Sigmoid colon (tissue), 7 donors: ENCODE measurements at places on chromosomes 5 and 9. TPM values are rescaled to one million over a fixed set of nuclear protein-coding genes. Genes with fewer than 3 reads are reported as not detected.

ST6GALNAC4 gene
- total RNA-seq = 27.0 TPM

ZNF300 gene
- total RNA-seq = 4.4 TPM

REEP2 gene
- 13.8 TPM for total RNA-seq

SH3GL2 gene
- total RNA-seq = 0.68 TPM

FAXDC2 gene
- 67.3 TPM for total RNA-seq

SELENOP gene
- 457 TPM for total RNA-seq

GCNT4 gene
- total RNA-seq = 2.5 TPM

LCN10 gene
- total RNA-seq = 6.4 TPM

ADAMTS2 gene
- 17.1 TPM for total RNA-seq

PIP5K1B gene
- 10.3 TPM for total RNA-seq

PLAC8L1 gene
- not detected for total RNA-seq

SLC46A2 gene
- total RNA-seq = 0.36 TPM

PCBD2 gene
- total RNA-seq = 7.7 TPM

ASTN2 gene
- total RNA-seq = 7.5 TPM
